ENCODE measurements at places on chromosomes 13 and 19.

DNA sequence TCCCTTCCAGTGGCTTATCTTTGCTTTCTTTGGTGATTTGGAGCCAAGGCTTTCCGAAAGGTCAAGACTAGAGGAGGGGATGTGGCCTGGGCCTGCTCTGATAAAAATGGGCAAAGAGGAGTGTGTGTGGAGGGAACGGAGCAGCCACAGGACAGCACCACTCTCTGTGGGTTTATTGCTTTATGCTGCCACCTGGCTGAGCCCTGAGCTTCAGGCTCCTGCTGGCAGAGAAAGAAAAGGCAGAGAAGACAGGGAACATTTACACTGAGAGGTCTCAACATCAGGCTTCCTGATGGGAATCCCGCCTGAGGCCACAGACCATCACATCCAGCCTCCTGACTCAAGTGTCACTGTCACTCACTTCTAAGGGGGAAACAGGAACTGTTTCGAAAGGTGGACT is 9.2 kb upstream of the GSX1 start:
- DNase-seq = no peak

DNA sequence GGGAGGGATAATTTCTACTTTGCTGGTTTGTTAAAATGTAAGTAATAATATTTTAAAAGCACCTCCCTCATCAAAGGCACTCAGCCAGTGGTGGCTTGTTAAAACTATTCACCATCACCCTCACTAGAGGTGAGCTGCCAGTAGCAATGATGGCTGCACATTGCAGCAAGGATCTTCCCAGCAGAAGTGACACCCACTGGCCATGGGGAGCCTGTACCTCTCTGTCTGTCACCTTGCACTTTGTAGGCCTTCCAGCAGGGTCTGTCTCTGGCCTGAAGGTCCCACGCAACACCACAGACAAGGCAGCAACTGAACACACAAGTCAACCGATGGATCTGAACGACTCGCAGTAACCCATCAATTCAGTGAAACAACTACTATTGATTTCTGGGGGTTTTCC is 47.3 kb upstream of the C13orf42 start:
- DNase-seq = no peak

GRCh38 chr13:46994492-46994891 is 97.6 kb upstream of the HTR2A start:
- no peak for DNase-seq

DNA sequence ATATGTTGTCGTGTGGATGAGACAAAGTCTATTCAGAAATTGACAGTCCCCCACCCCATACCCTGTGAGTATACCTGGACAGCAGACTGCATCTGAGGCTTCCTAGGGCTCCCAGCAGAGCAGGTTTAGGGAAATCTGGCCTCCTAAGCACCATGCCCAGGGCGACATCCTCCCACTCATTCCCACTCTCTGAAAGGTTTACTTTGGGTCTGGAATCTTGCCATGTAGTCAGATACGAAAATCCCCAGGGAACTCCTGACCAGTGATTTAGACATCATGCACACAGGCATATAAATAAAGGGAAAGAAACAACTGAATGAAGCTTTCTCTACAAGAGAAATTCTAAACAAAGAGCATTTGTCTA is 717 bp upstream of the NALCN start:
- DNase-seq = no peak

GRCh38 chr19:4742723-4743646 is 19.3 kb upstream of the DPP9 start:
- no peak for DNase-seq

DNA sequence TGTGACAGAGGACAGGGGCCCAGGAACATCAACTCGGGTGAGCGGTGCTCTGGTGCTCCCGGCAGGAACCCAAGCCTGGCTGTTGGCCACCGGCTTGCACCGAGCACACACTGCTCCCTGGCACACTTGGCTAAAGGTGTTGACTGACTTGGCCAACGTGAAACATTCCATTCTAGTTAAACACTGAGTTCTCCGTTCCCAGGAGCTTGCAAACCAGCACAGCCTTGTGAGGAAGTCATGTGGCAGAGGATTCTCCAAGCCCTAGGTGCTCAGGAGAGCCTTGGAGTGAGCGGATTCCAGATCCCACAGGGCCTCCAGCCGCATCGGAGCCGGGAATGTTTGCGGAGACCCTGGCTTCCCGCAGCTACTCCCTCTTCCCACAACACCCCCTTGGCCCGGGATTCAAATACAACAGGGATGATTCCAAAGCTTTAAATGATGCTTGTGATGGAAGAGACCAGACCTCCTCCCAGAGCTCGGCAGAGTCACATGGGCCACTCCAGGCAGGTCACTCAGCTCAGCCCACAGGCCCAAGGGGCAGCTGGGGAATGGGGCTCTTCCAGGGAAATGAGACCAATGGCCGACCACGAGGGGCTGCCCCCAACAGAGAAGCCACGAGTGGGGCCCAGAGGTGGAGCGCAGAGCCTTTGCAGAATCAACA is 2.9 kb downstream of the C13orf46 start:
- no peak for DNase-seq

DNA sequence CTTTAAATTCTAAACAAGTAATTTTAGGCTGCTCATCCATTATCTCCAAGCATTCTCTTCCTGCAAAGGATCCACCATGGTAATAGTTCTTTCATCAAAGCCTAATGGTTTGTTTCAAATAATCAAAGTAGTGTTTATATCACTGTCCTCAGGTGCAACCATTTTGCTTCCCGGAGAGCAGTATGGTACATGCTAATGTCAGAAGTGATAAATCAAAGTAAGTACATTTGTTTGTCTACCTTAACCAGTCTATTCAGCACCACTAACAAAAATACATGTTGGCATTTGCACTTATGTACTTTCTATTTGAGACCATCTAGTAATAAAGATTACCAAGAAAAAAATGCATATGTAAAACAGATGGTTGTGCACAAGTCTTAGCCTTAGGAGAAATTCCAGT is 37.5 kb downstream of the DACH1 start:
- no peak for DNase-seq

- no peak for DNase-seq
Observed at GRCh38 chr19:4987256-4987655, 18.3 kb downstream of the KDM4B start.

- DNase-seq = no peak
Observed at GRCh38 chr13:23703246-23703860, 133.1 kb downstream of the TNFRSF19 start.

GRCh38 chr13:45737571-45738017 is 35.5 kb downstream of the CBY2 start:
- peak; percentile 57 for DNase-seq

GRCh38 chr19:52638601-52639000 is 446 bp upstream of the ZNF83 start:
- peak; percentile 50 for DNase-seq

GRCh38 chr13:99391781-99392469 is 84.7 kb upstream of the GPR183 start:
- DNase-seq = no peak

DNA sequence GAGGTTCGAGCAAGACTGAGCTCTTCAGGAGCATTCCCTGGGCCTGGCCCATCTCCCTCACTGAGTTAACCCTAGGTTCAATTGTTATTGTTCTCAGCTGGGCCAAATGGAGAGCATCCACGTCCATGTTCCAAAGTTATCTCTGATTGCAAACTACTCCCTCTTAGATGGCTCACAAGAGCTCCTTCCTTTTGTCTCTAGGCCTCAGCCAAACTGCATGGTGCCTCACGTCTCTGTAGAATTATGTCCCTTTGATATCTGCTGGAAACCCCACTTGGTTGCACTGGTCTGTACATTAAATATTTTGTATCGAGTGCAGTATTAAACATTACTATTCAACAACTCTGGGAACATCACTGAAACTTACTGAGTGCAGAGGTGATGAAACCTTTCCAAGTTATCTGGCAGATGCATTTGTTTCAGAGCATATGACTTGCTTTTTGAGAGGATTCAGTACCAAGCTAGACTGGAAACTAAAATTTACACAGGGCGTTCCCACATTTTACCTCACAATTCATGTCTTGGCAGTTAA is 38.1 kb downstream of the DOCK9 start:
- no peak for DNase-seq

DNA sequence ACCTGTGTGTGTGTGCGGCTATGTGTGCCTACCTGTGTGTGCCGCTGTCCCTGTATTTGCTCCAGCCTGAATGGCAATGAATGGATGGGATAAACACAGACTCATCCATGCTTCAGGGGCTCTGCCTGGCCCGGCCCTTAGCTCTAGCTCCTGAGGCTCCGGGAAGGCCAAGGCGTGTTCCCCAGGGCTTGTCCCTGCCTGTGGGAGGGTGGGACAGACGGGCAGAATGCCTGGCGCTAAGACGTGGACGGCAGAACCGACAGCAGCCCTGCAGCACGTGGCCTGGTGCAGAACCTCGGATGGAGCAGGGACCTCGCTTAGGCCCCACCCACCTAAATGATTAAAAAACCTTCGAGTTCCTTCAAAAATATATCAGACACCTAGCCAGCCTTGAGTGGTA is 57.8 kb upstream of the C13orf46 start:
- DNase-seq = no peak

DNA sequence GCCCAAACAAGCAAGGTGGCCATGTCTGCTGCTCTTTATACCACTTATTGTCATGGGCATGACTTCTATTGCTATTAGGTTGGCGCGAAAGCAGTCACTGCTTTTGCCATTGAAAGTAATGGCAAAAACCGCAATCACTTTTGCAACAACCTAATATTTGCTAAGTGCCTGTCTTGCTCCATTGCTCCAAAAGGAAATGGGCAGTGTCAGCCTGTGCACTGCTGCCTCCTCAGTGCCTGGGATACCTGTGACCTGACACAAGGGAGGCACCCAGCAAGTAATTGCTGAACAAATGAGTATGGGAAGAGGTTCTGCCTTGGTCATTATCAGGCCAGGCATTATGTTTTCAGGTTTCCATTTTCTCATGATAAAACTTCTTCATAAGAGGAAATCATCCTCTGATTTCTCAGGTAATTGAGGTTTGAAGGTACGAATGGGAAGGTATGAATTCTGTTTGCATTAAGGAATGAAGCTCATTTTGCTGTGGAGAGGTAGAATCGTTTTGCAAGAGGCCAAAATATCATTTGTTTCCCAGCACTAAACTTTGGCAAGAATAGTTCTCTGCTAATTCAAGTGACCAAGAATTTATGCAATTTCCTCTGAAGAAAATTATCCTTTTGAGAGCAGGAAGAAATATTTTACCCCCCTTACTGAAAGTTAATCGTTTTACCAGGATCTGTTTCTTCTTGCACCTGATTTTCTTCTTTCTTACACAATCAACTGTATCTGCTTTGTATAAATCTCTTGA is 128.4 kb upstream of the SPRY2 start:
- DNase-seq = no peak

DNA sequence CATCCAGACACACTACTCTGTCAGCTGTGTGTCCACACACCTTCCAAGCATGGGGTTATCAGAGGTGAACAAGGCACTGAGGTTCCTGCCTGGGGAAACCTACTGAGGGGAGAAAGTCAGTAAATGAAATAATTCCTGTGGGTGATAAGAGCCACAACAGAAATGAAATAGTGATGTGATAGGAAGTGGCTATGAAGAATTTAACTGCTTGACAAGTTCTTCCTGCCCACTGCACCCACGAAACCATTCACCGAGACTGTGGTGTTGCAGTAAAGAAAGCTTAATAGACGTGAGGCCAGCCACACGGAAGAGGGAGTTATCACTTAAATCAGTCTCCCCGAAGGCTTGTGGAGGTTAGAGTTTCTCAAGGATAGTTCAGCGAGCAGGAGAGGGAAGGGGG is 353.1 kb downstream of the UQCRFS1 start:
- DNase-seq = no peak

DNA sequence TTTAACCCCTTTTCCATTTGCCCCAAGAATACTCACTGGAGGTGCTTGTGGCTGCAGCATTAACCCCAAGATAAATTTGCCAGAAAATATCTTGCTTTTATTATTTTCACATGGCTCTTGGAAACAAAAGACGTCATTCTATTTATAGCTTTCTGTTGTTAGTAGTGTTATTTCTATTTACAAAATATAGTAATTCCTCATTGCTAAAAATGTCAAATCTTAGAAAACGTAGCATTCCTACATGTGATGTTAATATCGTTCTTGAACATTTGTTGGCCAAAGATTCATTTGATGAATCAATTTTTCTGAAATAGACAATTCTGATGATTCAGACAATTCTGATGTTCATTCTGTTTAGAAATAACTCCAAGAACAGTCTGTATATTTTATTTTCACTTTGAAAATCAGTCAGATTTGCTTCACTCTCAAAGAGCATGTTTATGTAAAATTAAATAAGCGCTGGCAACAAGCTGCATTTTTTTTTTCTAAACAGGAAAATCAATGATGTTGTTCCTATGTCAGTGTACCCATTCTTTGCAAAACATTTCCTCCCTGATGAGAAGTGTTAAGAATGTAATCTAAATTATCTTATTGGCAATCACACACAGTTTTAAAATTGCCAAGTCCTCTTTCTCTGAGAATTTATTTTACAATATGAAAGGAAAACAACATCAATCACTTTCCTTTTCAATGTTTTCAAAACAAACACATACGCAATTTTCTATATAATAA is 334.0 kb downstream of the KCTD12 start:
- no peak for DNase-seq

DNA sequence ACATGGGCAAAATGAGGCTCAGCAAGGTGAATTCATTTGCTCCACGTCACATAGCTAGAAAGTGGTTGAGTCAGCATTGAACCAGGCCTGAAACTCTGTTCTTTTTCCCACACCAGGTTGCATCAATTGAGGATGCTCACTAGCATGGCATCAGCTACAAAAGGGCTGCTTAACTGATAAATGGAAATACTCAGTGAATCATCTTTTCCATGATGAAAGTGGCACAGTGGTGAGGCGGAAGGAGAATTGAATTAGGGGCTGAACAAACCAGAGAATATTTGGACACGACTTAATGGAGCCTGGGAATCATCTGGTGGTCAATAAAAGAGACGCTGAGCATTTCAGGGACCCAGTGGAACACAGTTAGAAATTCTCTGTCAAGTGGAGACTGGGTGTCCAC is 320.1 kb upstream of the MAB21L1 start:
- no peak for DNase-seq

DNA sequence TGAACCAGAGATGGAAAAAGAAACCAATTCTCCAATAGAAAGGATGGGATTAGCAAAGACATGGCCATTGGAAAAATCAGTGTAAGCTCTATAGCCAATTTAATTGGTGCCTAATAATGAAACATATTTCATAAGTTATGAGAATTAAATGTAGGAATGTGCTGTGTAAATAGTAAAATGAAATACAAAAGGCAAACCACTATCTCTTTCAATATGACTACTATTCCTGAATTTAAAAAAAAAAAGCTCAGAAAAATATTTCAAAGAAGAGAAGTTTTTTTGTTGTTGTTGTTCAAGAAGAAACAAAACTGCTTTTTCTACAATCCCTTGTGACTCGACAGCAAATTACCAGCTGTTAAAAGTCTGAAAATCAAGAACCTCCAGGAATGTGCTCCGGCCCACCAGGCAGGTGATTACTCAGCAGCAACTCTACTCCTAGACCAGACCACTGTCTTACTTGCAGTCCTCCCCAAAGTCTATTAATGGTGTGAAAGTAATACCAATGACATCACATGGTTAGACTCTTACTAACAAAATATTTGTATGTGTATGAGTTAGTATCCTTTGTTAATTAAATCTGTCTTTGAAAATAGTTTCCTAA is 362.4 kb downstream of the KCTD12 start:
- DNase-seq = peak; percentile 51

GRCh38 chr13:40644838-40645604 is 21.4 kb downstream of the FOXO1 start:
- no peak for DNase-seq

Data from GM13976 (cell line).